Effector memory CD8-positive, alpha-beta T cell (primary cell): ENCODE measurements at places on chromosomes 6 and 20.

DNA sequence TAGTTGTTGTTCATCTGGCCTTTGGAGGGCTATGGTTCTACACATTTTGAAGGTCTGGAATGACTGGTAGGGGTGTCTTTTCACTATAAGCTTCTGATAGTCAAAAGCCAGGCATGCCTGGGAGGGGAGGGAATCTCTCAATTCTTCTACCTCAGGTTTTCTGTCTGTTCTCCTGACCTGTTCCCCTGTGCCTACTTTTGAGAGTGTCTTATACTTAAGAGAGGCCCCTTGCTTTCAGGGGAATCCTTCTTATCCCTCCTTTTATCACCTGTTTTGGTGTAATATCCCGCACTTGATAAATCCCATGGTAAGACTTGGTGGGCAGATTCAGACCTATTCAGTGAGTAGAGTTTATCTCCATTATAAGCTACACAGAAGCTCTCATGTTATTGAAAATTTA, 10.4 kb upstream of the SLC13A3 start:
- DNase-seq: no peak

DNA sequence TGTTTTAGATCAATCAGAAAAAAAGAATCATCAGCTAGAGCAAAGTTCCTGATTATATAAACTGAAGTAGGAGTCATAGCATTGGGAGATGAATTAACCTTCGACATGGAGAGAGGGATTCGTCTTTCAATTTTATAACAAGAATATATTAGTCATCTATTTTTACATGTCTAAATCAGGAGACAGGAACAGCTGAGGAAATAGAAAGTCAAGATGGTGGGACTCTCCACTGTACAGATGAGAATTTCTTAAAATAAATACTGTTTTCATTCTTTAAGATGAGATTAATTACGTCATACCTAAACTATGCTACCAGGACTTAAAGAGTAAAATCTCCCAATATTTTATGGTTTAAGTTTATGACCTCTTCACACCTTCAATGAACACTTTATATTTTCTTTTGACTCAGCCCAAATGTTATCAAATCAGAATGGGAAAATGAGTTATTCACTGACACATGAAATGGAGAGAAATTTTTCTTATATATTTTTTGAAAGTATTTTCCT, 1137.7 kb downstream of the EPHA7 start:
- no peak for DNase-seq

DNA sequence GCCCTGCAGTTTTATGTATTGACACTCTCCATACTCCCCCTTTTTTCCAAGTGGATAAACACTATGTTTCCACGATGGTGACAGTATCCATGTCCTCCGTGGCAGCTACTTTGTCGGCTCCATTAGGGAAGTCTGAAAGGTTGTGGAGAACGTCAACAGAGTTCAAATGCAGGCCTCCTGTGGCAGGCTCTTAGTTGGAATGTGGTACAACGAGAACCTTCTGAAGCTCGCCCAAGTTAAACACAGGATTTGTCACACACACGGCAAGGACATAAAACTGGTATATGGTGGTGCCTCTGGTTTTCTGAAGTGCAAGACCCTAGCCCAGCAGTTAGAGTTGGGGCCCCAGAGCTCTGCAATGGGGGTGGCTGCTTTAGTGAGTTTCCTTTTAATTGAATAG, 187.0 kb upstream of the TAB2 start:
- no peak for DNase-seq

DNA sequence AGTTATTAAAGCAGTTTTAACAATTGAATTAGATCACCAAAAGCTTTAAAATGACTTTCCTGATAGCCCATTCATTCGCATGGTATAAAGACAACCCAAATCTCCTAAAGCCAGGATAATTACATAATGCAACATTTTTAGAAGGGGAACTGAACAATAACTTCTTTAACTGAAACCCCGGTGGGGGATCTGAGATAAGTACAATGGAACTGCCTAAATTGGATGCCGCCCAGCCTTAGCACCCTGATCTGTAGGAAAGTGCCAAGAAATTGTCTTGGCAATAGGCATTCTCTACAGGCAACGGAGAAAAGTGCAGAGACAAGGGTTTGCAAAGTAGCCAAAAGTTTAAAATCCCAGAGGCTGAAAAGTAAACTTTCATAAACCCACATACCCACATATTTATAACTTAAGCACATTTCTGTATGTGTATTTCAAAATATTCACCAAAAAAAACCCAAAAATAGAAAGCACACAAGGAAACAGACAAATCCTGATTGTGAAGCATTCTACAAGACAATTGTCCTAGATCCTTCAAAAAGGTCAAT, 98.8 kb upstream of the BEND6 start:
- no peak for DNase-seq

DNA sequence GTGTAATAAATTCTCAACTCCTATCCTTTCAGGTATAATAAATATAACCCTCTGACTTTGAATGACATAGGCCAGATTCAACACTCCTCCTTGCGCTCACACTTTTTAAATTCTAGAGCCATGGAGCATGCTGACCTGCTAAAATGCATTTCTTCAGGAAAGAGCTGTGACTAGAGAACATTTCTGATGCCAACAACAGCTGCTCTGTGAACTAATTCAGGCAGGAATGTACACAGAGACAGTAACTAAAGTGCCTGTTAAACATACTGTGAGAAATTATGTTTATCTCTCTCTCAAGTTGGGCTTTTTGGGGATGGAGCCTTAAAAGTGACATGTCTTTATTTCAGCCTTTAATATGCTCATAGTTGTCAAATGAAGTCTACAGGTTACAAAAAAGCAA, 8.3 kb downstream of the NHSL1 start:
- DNase-seq: no peak

DNA sequence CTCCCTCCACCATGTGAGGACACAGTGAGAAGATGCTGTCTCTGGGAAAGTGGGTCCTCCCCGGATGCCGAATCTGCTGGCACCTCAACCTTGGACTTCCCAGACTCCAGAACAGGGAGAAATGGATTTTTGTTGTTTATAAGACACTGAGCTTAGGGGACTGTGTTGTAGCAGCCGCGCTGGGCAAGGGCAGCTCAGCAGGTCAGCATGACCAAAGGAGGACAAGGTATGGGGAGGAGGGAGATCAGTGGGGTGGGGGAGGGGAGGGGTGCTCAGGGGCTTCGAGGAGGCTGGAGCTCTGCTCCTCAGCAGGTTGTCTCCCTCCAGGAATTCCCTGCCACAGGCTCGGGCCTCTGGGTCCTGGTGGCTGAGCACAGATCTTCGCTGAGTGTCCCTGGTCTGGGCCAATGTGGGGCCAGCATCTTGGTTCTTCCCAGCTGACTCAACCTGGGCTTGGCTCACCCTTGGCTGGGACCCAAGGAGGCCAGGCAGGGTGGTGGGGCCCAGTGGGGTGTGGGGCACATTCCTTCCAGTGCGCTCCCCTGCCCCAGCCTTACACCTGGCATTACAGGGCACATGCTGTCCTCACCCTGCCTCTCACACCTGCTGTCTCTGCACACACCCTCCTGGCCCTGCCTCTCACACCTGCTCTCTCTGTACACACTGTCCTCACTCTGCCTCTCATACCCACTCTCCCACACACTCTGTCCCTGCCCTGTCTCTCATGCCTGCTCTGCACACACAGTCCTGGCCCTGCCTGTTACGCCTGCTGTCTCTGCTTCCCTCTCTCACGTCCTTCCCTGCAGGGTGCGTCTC, 107.3 kb downstream of the SYCP2 start:
- no peak for DNase-seq

DNA sequence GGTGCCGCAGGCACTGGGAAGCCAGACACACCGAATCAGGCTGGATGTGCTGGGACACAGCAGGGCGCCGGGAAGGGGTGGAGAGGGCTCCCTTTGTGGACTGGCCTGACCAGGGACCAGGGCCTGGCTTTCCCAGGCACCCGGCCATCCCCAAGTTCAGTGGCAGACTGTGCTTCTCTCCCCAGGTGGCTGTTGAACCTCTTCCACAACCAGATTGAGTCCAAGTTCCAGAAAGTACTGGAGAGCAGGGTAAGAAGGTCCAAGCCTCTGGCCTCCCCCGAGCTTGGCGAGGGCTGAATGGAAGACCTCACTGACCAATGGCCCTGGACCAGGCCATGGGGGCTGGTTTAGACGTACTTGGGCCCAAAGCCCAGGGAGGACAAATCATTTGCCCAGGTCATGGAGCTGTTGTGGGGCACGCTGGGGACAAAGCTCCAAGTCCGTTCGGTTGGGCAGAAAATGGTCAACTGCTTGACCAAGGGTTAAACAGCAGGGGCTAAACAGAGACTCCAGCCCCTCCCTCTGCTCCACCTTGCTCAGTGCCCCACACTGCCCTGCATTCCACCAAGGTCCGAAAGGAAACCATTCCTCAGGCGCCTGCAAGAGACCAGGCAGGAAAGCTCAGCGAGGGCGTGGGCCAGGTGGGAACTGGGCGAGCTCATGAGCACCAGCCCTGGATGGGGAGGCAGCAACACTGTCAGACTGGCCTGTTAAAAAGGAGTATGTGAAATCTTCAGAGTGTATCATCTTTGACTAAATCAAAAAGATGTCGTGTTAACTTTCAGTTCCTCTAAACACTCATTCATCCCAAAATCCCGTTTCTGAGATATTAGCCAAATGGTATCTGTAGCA, 9.1 kb downstream of the LBP start:
- no peak for DNase-seq

GRCh38 chr20:18857640-18858039, 44.1 kb downstream of the SCP2D1 start:
- no peak for DNase-seq

GRCh38 chr6:130913120-130913519, 85.9 kb downstream of the SMLR1 start:
- DNase-seq: no peak

DNA sequence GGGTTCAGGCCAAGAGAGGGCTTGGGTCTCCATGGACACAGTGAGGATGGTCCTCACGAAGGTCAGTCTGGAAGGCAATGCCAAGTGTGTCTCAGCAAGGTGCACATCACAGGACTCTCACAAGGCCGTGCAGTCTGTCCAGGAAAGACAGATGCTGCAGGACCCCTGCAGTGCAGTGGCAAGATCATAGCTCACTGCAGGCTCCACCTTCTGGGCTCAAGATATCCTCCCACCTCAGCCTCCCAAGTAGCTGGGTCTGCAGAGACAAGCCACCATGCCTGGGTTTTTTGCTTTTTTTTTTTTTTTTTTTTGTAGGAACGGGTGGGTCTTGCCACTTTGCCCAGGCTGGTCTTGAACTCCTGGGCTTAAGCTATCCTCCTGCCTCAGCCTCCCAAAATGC, 26.4 kb downstream of the ZMYND8 start:
- no peak for DNase-seq

DNA sequence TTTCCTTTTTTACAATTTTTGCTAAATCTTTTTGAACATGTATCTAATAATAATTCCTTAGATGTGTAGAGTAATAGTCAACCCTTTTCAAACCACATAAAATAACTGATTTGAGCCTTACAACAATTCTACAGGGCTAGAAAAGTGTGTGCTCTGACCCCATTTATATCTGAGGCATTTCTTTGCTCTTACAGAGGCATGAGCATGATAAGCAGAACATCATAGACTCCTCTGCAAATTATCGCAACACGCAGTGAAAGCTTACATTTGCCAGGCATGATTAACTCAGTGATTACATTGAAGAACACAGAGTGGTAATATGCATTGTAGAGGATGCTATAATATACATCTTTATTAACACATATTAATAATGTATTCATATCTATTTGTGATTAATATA, 120.4 kb downstream of the SIM1 start:
- no peak for DNase-seq

- DNase-seq: no peak
Observed at GRCh38 chr6:13439644-13440043, 47.8 kb downstream of the GFOD1 start.

- no peak for DNase-seq
Observed at GRCh38 chr20:24503352-24503931, 34.0 kb downstream of the SYNDIG1 start.

DNA sequence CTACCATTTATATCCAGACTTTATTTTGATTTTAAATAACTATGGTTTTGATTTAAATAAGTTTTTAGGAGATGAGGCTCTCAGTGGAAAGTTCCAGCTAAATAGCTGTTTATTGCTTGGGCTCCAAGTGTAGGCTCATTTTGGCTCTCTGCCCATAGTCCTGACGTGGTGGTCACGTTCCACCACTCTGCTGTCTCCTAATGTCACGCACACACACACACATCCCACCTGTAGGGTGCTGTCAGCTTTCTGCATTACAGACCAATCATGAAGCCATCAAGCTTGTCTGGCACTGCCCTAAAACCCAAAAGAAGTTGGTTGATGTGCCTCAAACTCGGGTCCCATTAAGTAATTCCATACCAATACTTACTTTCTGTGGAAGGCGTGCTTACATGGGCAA, 45.4 kb downstream of the PANK2 start:
- DNase-seq: no peak

- DNase-seq: peak; percentile 20
Observed at GRCh38 chr6:47780510-47781356, 1.1 kb upstream of the OPN5 start.

DNA sequence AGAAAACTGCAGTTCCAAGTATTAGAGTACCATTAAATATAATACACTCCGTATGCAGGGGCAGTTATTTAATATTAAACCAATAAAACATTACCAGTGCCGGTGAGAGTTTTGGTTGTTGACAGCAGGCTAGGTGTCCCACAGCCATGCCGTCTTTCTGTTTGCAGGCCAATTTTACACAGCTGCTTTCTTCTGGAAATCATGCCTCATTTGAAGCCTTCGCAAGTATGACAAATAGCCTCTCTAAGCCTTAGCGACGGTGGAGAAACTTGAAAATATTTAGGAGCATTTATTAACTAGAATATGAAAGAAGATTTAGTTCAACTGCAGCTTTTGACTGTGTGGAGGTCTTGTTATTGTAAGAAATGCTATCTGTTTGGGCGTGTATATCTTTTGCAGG, 226.0 kb downstream of the BMP2 start:
- DNase-seq: no peak

DNA sequence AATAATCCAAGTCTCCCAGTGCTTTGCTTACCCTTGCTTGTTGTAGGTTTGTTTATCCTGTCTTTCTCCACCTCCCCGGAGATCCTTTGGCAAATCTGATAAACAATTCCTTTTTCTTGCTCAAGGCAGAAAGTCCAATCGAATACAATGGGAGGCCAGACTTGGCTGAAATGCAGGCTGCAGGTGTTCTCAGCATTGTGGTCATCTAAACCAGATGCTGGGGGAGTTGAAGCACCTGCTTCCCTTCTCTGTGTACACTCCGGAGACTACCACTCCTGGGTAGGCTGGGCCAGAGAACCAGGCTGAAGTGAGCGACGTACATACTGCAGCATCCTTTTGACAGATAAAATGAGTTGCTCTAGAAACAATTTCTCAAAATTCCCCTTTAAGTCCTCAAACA, 82.6 kb upstream of the PREP start:
- DNase-seq: no peak
